ENCODE measurements at places on chromosomes 1 and 21.

DNA sequence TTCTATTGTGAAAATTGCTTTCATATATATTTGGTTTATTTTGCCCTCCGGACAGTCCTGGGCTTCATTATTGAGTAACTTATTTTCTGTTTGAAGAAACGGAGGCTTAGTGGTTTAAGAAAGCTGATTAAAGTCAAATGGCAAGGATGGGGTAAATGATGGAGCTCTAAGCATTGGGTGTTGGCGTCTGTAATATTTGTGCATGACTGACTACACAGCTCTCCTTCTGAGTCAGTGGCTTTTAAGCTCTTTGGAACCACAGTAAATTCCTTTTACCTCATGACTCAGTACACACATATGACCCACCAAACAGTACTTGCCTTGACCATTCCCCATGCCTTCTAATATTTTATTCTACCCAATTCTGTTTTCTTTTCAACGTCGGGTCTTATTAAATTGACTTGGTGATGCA is 21.0 kb downstream of the B3GALT5 start:
- no peak for DNase-seq

DNA sequence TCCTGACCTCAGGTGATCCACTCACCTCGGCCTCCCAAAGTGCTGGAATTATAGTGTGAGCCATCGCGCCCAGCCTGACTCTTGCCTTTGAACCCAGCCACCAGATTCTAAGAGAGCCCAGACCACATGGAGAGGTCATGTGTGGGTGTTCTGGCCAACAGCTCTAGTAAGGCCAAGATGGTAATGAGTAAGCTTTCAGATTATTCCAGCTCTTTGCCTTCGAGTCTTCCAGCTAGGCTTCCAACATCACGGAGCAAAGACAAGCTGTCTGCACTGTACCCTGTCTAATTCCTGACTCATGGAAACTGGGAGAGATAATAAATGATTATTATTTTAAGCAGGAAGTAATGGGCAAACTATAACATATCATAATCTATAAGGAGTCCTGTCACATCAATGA is 14.8 kb upstream of the ZFP69B start:
- DNase-seq: no peak

DNA sequence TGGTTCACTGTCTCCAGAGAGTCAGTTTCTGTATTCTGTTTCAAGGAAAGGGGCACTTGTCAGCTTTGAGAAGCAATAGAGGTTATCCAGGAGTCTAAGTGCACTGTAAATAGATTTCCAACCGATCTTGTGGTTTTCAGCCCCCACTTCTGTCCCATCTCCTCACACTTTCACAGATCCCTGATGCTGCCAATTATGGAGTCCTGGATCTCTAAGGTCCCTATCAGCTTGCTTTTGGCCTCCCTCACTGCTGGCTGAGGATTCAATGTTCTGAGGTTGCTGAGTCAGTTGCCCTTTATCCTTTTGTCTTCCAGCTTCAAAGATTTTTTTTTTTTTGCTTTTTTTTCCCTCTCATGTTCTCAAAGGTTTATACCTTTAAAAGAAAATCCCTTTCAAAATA is 98.4 kb downstream of the DIRAS3 start:
- DNase-seq: no peak

- no peak for DNase-seq
Observed at GRCh38 chr1:169326956-169327268, 40.7 kb downstream of the NME7 start.

- no peak for DNase-seq
Observed at GRCh38 chr21:46099476-46099875, 1.6 kb downstream of the COL6A2 start.

DNA sequence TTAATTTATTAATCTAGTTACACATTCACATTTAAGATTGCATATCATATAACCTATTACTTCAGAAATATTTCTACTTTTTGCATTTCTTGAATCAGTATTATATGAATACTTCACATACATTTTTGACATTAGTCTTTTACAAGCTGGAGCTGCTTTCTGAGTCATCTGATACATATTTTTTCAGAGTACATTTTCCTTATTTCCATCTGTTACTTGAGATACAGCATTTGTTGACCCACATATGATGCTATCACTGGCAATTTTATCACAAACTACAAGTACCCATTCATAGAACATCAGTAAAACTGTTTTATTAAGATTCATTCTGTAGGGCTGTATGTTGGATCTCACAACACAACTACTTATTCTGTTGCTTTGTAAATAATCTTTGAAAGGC is 367.2 kb upstream of the ST6GALNAC5 start:
- no peak for DNase-seq

DNA sequence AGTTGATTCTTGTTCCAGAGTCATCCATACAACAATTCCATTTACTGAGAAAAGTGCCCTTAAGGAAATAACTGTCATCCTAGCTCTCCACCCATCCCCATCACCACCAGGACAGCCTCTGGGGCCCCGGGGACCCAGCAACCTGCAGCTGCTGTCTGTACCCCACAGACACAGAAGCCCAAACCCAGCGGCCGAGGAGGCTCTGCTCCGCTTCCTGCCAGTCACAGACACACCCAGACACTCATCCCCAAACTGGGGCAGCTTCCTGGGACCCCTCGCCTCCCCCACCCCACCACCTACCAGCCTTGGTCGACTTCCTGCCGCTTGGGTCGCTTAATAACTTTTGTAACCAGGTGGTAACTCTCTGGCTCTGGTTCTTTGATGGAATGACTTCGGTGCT is 121.6 kb upstream of the SLC25A33 start:
- no peak for DNase-seq

DNA sequence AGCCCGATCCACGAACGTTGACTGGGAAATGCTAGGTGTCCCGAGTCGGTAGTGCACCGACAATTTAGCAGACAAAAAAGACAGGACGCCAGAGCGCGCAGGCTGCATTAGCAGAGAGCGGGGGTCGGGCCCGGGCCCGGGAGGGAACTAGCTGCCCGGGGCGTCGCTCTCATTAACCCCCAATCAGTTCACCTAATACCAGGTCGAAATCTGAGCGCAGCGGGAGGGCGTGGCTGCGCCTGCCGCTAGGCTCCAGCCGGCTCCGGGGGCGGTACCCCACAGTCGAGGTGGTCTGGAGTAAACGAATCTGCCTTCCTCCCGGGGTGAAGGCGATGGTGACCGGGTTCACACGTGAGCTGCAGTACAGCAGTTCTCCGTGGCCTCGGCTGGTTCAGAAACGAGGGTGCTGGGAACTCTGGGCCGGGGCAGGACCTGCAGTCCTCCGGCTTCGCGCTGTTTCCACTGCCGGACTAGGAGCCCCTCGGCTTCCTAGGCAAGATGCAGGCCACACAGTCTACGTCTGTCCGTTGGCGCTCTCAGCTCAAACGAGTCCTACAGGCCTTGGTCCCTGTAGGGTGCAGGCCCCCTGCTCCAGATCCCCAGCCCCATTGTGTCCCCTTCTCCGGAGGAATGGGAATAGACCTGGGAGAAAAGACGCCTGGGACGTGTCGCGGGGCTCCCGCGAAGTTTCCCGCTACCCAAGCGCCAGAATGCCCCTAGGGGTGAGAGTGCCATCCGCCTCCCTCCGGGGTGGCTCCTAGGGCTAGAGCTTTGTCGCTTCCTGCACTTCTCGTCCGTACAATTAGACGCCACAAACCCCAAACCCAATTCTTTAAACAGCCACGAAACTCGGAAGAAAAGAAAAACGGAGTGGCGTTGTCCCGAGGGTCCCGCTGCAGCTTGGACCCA is 2.0 kb downstream of the GFI1 start:
- peak; percentile 48 for DNase-seq

- no peak for DNase-seq
Observed at GRCh38 chr1:53580009-53580400, 120.8 kb downstream of the DMRTB1 start.

DNA sequence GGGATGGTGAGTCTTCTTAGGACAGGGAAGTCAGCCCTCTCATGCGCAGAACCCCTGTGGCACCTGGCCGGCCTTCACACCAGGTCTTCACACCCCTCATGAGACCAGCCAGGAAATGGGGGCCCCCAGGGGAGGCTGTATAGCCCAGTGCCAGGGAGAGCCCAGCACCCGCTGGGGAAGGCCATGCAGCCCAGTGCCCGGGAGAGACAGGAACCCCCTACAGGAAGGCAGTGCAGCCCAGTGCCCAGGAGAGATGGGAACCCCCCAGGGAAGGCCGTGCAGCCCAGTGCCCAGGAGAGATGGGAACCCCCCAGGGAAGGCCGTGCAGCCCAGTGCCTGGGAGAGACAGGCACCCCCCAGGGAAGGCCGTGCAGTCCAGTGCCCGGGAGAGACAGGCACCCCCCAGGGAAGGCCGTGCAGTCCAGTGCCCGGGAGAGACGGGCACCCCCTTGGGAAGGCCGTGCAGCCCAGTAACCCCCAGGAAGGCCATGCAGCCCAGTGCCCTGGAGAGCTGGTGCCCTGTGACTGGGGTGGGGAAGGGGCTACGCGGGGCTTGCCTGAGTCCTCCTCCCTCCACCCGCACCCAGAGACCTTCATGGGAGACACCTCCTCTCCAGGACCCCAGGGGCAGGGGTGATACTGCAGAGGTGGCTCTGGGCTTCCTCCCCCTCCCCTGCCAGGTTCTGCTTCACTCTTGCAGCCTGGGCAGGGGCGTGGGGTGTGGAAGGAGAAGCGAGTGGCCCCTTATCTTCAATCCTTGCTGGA is 110.5 kb upstream of the COL6A1 start:
- no peak for DNase-seq

DNA sequence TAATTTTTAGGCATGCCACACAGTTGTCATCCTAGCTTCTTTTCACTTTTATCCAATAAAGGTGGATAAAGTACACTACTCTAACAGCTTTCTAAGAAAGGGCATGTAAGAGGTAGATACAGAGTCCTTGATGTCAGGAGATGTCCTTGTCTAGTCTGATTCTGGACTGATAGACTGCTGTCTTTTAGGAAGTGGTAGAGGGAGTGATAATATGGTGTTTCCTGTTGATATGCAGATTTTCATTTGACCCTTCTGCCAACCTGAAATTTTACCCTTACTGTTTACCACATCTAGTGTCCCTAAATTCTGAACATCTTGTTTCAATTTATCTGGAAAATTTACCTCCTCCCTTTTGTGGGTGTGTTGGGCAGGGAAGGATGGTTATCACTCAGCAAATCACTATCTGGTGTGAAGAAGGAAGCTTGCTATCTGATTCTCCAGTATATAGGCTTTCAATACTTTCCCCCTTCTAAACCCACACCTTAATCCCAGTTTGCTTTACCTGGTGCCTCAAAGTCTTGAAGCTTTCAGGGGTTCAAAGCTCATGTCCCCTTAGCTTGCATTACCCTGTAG is 354.9 kb upstream of the SNX7 start:
- DNase-seq: no peak

GRCh38 chr1:72075425-72075824 is 206.9 kb downstream of the NEGR1 start:
- DNase-seq: no peak

DNA sequence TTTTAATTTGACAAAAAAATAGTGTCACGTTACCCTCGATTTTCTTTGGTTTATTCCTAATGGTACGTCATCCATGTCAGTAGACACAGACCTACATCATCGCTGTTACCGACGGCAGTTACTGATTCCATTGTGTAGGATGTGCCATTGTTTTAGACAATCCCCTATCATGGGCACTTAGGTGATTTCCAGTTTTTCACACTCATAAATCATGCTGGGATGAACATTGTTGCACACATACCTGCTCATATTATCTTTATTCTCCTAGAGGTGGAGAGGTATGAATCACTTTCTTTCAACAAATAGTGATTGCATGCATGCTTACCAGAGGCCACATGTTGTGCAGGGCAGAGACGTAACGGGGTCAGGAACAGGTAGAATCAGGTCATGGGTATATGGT is 79.7 kb upstream of the EFHD2 start:
- DNase-seq: no peak

DNA sequence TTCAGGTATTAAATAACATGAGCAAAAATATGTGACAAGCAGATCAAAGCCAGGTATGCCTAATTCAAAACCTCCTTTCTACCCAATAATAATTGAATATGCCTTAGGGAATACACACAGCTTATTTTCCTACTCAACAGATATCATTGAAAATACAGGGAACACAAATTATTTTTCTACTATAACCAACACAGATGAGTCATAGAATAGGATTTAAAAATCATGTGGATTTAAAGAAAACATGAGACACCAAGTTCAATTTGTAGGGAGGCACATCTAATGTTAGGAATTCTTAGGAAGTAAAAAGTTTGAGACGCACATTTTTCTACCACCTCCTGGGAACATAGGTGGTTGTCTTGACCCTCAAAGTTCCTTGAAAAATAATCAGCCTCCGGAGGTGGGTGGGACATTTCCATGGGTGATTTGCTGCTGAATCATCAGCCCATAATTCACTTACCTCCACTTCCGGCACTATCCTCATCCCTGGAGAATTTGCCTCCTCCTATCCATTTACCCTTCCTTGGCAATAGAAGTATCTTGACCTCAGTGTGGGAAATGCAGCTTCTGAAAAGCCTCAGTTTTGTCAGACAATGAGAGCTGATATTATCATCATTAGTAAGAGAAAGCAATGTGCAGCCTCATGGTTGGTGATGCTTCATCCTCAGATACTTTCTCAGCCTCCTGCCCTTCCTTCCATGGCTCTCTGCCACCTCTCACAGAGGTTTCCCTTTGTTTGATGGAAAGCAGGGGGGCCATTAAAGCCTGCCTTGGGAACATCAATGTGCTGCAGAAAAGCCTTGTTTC is 33.5 kb upstream of the RGS4 start:
- DNase-seq: no peak

DNA sequence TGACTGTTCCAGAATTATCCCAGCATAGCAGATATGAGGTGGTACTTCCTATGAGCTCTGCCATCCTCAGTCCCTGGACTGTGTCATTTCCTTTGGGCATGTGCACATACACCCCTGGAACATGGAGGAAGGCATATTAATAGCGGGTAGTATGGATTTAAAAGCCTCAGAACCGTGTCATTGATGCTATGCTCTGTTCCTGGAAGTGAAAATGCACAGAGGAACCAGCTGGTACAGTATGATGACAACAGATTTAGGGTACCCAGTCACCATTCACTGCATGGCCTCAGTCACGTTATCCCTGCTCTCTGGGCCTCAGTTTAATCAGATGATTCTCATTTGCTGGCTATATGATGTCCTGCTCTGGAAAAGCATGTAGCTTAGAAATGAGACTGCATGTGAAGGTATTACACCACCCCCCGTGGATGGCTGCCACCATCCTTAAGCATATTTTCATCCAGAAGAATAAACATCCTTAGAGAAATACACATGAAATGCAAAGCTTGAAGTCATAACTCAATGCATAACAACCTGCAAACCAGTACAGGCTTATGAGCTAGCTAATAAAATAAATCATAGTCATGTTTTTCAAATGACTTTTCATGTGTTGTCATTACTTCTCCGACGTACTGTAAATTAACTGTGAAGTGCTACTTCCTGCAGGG is 37.8 kb downstream of the SETD4 start:
- DNase-seq: no peak

GRCh38 chr21:36545776-36546511 is 66.0 kb upstream of the CLDN14 start:
- no peak for DNase-seq
